Activated CD8-positive, alpha-beta memory T cell treated with anti-CD3 and anti-CD28 coated beads for 1 hour (primary cell): ENCODE measurements at places on chromosomes 5 and 9.

- DNase-seq: no peak
Observed at GRCh38 chr5:10902145-10902544, 141.1 kb upstream of the DAP start.

GRCh38 chr5:137937994-137938750 is 48.9 kb downstream of the PKD2L2 start:
- DNase-seq: no peak

- no peak for DNase-seq
Observed at GRCh38 chr5:72166070-72166979, 59.0 kb downstream of the MAP1B start.

DNA sequence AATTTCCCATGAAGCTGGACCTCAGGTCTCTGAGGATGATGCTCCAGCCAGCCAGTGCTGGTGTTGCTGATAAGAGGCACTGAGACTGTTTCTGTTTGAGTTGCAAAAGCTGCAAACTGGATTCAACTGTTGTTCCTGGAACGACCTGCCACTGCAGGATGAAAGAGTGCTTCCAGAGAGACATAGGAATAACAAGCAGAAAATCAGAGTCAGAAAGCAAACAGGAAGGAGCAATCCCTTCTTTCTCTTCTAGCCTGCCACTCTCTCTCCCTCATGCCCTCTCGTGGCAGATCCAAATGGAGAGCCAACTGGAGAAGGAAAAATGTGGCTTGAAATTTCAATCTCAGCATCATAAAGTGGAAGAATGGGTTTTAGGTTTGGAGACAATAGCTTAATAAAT is 110.4 kb downstream of the STARD4 start:
- DNase-seq: no peak

- DNase-seq: no peak
Observed at GRCh38 chr5:90297045-90297764, 112.4 kb downstream of the CETN3 start.

- DNase-seq: no peak
Observed at GRCh38 chr5:82388181-82388580, 110.0 kb upstream of the RPS23 start.

GRCh38 chr9:6827439-6828145 is 69.8 kb downstream of the KDM4C start:
- no peak for DNase-seq

DNA sequence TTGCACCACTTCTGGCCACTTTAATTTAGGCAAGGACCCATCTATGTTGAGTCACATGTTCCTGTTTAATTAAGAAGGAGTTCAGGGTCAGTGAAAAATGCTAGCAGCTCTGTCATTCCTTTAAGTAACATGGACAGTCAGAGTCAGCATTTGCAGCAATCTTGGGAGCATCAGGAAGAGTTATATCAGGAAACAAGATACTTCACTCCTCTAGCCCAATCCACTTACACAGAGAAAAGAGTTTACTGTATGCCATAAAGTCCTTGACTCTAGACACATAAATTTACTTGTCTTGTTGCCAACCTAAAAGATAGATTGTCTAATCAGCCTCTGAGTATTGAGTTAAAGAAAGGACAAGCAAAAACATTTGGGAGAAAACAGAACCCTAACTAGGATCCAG is 266.7 kb downstream of the PJA2 start:
- no peak for DNase-seq

- no peak for DNase-seq
Observed at GRCh38 chr5:139910901-139911300, 115.3 kb downstream of the PSD2 start.

DNA sequence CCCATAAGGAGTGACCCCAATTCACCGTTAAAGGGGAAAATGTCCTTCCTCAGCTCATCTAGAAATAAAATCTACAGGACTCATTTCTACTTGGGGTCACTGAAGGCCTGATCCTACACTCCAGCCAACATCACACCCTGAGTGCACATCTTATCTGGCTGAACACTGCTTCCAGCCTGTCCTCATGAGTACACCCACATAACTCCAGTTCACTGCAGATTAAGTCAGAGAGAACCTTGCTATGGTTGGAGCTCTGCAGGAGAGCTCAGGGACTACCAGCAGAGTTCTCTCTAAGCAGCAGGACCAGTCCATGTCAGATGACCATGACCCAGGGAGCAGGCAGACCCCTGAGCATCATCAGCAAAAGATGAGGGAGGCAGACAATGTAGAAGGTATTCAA is 126.9 kb upstream of the MAP3K1 start:
- DNase-seq: no peak

DNA sequence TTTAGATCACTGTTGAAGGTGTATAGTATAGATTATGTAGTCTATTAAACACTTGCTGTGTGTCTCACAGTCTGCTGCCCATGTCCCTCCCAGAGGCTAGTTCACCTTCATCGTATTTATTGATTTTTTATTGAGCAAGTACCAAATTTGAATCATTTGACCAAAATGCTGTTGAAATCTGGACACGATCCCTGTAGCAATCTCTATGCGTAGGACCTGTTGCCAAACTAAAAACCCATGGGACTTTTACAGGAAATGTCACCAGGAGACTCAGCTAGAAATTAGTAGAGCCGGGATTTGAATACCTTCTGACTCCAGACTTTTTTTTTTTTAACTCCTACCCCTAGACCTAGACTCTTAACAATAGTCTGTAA is 17.5 kb downstream of the SLC31A1 start:
- DNase-seq: no peak
